ENCODE measurements at places on chromosomes 12 and 14.

- DNase-seq = peak; percentile 57
Measured at GRCh38 chr14:104094709-104095425, 9.4 kb downstream of the ASPG start.

GRCh38 chr12:110590806-110591326 is 7.7 kb upstream of the PPTC7 start:
- DNase-seq = peak; percentile 98

GRCh38 chr14:60346706-60347105 is 97.7 kb downstream of the PPM1A start:
- DNase-seq = no peak

GRCh38 chr14:24849471-24849870 is 200.5 kb downstream of the STXBP6 start:
- DNase-seq = peak; percentile 29

DNA sequence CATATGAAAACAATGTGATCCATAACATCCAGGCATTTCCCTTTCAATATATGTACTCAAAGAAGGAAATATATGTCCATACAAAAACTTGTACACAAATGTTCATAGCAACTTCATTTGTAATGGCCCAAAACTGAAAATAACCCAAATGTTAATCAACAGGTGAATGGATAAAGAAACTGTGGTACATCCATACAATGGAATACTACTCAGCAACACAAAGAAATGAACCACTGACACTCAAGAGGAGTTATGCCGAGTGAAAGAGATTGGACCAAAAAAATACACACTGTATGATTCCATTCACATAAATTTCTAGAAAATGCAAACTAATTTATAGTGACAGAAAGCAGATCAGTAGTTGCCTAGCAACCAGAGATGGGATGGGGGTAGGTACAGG is 30.3 kb upstream of the GXYLT1 start:
- no peak for DNase-seq

DNA sequence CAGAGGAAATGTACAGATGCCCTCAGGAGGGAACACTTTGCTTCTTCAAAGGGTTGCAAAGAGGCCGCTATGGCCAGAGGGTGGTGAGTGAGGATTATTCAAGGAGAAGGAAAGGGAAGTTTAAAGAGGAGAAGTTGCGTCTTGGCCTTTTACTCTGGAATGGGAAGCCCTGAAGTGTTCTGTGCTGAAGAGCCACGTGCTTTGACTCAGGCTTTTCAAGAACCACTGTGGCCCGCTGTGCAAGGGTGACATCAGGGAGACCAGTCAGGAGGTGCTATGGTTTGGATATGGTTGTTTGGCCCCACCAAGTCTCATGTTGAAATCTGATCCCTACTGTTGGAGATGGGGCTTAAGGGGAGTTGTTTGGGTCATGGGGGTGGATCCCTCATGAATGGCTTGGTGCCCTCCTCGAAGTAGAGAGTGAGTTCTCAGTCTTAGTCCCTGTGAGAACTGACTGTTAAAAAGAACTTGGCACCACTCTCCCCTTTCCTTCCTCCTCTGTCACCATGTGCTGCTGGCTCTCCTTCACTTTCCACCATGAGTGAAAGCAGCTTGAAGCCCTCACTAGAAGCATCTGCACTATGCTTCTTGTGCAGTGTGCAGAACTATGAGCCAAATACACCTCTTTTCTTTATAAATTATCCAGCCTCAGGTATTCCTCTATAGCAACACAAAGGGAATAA is 66.1 kb upstream of the DUSP6 start:
- peak; percentile 94 for DNase-seq

DNA sequence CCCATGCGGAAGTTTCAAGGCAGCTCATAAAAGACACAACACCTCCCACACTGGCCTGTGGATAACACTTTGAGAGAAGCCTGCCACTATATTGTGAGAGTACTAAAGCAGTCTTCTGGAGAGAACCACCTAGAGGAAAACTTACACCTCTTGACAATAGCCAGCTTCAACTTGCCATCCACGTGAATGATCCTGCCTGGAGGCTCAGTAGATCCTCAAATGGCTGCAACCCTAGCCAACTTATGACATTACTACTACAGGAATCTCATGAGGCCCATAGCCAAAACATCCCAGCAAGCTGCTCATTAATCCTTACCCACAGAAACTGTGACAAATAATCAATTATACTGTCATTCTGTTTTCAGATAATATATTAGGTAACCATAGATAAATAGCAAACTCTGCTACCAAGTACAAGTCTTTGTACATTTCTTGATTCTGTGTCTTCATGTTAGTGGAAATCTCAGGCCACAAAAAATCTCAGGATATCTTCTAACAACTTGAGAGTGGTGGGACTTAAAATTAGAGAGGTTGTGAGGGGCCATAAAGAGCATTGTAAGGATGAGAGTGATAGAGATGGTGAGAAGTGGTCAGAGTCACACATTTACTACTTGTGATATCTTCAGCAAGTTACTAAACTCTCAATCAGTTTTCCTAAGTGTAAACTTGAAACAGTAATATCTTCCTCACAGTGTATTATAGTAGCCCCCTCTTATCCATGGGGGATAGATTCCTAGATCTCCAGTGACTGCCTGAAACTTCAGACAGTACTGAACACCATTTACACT is 368.0 kb downstream of the C12orf50 start:
- no peak for DNase-seq

- DNase-seq = no peak
Measured at GRCh38 chr12:31961137-31961536, 1.9 kb downstream of the RESF1 start.

DNA sequence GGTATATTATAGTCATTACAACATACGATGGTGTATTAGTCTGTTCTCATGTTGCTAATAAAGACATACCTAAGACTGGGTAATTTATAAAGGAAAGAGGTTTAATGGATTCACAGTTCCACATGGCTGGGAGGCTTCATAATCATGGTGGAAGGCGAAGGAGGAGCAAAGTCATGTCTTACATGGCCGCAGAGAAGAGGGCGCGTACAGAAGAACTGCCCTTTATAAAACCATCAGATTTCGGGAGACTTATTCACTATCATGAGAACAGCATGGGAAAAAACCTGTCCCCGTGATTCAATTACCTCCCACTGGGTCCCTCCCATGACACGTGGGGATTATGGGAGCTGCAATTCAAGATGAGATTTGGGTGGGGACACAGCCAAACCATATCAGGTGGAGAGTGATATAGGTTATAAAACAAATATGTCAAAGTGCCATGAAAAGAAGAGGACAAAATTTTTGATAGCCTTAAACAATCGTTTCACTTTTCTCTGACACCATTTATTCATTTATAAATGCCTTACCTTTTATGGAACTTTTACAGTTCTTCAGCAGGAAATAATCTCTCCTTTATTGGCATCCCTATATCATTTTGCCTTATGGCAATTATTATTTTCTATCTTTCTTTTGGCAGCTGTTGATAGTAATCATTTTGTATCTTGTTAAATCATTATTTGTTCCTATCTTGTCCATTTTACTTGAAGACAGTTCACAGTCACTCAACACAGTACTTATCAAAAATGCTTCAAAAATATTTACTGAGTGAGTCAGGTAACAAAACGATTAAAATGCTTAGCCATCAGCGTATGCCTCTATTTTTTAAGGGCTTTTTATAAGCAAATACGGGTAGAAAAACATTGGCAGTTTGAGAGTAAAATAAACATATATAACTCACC is 196.0 kb downstream of the RAD51B start:
- no peak for DNase-seq

GRCh38 chr12:87368259-87368658 is 660.9 kb downstream of the C12orf50 start:
- no peak for DNase-seq

DNA sequence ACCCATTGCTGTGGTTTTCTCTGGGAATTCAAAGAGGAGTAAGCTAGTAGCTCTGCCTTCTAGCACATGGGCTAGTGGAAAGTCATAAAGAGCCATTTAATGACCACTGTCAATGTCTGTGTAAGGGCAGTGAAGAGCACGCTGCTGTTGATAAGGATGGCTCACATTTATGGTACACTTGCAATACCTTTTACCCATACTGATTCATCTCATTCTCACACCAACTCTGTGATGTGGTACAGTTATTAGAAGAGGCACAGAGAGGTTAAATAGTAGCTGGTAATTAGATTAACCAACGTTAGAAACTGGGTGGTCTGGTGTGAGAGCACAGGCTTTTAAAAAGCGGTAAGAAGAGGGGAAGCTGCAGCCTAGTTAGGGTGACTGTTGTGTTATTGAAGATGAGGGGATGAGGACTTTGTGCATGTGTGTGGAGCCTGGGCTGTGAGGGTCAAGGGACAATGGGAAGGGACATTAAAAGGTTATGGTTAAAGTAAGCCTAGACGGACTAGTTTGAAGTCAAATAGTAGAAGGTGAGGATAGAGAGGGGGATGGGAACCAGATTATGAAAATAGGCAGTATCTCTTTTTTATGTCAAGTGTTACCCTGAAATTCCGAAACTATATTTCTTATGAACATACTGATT is 25.2 kb downstream of the RASSF3 start:
- no peak for DNase-seq

DNA sequence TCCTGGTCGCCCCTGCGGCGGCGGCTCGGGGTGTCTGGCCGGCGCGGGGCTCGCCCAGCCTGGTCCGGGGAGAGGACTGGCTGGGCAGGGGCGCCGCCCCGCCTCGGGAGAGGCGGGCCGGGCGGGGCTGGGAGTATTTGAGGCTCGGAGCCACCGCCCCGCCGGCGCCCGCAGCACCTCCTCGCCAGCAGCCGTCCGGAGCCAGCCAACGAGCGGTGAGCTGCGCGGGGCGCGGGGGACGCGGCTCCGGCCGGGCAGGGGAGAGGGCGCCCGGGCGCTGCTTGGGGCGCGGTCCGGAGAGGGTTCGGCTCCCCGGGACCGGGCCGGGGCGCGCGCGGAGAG is at the start of gene LGALS3:
LGALS3 (plus strand) TSS at position 167 of the 342 bp plus-strand sequence. CDS start 8,122 bp downstream, outside the sequence.
- DNase-seq = peak; percentile 88

DNA sequence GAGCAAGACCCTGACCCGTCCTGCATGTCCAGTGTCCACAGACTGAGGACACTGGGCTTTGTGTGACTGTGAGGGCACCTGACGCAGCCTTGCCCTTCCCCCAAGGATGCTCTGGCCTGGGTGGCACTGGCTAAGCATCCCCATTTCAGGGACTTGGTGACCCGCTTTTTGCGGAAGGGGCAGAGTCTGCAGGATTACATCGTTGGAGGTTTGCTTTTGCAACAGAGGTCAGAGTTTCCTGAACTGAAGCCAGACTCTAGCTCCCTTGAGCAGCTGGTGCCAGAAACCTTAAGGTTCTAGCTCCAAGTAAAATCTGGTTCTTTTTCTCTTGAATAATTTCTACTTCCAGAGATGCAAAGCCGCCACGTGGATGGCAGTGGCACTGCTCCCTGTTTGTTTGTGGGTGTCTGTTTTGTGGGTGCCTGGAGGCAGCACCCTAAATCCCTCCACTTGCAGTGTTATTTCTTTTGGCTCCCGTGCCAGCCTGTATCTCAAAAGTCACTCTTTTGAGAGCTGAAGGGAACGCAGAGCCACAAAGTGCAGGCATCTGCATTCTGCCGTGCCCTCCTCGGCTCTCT is 184.7 kb downstream of the TSPAN9 start:
- peak; percentile 12 for DNase-seq

DNA sequence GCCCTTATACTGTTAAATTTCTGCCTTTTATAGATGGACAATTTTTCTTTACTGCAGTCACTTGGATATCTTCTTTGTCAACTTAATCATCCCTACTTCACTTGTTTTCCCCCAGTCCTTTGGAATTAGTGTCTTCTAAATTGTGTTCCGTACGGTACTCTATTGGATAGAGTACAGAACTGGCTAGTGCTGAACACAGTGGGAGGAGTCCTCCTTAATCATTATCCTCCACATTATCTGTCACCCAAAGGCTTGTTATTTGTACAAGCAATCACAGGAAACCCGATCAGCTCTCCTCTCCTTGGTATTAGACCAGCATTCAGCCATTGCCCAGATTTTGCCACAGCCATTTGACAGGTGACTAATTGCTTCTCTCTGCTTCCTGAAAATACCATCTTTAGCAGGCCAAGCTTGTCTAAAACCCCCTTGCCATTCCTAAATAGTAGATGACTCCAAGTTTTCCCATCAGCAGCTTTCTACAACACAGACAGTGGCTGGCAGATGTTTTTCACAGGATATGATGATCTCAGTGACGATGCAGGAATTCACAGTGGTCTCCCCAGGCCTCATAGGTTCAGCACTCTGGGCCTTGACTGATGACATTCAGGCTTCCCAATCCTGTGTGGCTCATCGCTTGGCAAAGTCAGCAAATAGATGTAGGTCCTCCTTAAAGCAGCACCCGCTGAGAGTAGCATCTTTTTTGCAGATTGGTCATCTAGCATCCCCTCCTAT is 216.0 kb upstream of the RGS6 start:
- no peak for DNase-seq

GRCh38 chr12:86249851-86250250 is 6.3 kb downstream of the MGAT4C start:
- no peak for DNase-seq

Data from suppressor macrophage (primary cell).